ENCODE measurements at places on chromosomes 1 and 21. TPM values are rescaled to one million over a fixed set of nuclear protein-coding genes. Genes with fewer than 3 reads are reported as not detected.
A peak's percentile ranks its signal among the peaks of the same experiment; 100 is the strongest.

DNA sequence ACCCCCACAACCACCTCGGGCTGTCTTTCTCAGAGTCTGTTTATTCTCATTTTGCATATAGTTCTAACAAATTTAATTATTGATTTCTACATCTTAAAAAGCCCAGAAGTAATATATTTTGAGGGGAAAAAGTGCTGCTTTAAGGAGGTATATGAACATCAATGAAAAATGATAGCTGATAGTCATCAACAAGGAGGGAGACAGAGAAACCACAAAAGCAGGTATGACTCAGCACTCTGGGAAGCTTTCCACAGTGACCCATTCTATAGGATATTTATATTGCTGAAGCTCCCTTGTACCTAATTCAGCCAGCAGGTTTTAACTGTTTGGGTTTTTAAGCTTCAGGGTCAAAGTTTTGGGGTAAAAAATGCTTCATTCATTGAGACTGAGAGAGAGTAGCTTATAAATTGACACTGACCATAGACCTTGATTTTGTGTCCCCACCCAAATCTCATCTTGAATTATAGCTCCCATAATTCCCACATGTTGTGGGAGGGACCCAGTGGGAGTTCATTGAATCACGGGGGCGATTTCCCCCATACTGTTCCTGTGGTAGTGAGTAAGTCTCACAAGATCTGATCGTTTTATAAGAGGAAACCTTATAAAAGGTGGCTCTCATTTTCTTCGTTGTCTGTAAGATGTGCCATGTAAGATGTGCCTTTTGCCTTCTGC is 27.4 kb downstream of the VANGL1 start:
- DNase-seq: peak; percentile 81

- no peak for DNase-seq
Observed at GRCh38 chr1:228136901-228137300, 3.2 kb upstream of the GUK1 start.

DNA sequence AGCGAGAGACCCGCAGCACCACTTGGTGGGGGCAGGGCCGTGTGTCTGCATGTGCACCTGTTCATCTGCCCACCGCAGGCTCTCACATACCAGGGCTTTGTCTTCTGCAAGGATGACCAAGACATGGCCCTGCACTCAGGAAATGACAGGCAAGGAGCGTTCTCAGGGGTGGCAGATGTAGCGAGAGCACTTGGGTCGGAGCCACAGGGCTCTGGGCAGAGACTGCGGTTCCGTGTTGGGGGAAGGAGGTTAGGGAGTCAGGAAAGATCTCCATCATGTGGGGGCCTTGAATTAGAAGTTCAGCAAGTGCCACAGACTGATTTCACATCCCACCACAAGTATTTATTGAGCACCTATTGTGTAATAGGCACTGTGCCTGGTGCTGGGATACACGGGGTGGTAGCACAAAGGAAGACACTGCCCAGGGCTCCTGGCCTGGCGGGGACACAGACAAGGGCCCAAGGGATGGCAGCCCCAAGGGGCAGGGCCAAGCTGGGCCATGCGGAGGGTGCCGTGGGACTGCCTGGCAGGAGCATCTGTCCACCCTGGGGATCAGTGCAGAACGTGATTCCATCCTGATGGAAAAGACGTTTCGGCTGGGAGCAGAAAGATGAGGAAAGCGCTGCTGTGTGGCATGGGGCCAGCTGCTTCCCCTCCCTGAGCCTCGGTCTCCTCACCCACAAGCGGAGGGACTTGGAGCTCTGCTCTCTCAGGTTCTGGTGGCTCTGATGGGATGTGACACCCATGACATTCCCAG is 11.4 kb upstream of the SPSB1 start:
- DNase-seq: no peak

DNA sequence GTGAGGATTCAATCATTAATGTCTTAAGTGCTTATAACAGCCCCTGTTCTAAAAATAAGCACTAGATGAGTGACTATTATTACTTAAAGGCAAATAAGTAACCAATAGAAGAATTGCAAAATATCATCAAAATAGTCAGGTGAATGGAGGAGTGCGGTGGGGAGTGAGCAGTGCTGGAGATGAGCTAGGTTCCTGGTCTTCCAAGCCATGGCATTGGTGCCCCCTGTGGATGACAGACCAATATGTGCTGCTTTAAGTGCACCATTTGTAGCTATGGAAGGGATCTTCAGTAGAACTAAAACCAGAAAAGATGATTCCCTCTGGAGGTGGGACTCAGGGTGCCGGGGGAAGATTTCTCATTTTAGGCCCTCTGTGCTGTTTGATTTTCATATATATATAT is 46.1 kb upstream of the SLC30A1 start:
- DNase-seq: peak; percentile 27

DNA sequence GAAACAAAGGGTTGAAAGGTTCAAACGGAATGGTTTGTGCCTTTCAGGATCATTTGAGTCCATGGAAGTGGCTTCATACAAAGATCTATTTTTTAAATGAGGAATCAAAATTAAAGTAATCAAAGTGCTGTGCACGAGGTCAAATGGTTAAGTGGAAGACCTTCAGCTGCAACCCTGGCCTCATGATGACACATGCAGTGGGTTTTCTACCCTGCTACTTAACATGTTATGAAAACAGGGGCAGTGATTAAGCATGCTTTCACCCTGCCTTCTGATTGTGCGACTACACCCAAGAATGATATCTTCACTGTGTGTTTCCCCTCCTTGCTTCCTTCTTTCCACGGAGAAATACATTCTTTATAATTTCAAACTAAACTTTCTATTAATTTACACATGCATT is 604.2 kb downstream of the LRRIQ3 start:
- DNase-seq: no peak

GRCh38 chr21:39037807-39038405 is 145.3 kb downstream of the PSMG1 start:
- DNase-seq: no peak

- DNase-seq: no peak
Observed at GRCh38 chr1:98763488-98764150, 102.1 kb downstream of the SNX7 start.

- DNase-seq: no peak
Observed at GRCh38 chr21:41805643-41806042, 38.8 kb upstream of the RIPK4 start.

GRCh38 chr1:109306832-109307273 is at the start of gene MYBPHL:
Gene MYBPHL (minus strand): TSS chr1:109307011. CDS start chr1:109306991, 20 bp downstream.
- no peak for DNase-seq

DNA sequence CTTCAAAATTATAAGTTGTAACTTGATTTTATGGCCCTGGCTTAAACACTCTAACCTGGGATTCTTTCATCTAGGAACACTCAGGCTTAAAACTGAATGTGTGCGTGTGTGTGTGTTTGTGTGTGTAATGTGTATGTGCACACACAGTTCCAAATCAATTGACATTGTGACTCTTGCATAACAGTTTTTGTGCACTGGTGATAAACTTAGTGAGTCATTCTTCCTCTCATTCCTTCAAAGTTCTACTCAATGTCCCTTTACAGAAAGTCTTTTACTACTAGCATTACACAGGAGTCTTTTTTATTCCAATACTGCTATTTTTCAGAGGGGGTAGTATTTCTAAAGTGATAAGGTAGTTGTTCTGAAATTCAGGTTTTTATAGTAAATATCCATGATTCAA is 943.6 kb downstream of the KCNT2 start:
- DNase-seq: peak; percentile 64

GRCh38 chr1:50858761-50859160 is 101.3 kb downstream of the FAF1 start:
- DNase-seq: no peak

- DNase-seq: peak; percentile 62
Observed at GRCh38 chr1:48493041-48493440, 21.0 kb upstream of the SPATA6 start.

DNA sequence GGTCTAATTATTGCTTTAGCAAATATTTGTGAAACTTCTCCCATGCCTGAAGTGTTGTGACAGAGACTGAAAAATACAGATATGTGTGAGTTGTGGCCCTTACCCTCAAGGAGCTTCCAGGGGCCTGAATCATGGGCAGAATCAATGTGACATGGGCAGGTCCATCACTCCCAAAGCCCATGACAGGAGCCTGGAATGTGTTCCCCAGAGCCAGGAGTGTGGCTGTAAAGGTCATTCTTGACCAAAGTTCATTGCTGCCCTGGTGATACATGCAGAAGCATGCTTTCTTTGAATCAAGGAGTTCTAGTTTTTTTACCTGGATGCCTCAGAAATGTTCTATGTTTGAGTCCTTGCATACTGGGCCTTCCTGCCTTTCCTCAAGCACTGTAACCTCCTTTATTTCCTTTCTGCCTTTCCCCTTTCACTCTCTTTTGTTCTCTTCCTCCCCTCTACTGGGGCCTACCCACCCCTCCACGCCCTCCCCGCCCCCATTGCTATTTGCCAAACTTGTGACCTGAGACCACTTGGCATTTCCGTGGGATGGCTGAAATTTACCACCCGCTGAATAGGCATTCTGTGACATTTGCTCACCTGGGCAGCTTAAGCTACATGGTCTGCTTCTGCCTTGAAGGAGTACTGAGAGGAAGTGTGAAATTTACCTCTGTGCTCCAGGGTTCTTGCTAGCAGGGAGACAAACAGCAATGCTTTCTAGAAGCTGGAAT is 19.7 kb downstream of the PBX1 start:
- no peak for DNase-seq

DNA sequence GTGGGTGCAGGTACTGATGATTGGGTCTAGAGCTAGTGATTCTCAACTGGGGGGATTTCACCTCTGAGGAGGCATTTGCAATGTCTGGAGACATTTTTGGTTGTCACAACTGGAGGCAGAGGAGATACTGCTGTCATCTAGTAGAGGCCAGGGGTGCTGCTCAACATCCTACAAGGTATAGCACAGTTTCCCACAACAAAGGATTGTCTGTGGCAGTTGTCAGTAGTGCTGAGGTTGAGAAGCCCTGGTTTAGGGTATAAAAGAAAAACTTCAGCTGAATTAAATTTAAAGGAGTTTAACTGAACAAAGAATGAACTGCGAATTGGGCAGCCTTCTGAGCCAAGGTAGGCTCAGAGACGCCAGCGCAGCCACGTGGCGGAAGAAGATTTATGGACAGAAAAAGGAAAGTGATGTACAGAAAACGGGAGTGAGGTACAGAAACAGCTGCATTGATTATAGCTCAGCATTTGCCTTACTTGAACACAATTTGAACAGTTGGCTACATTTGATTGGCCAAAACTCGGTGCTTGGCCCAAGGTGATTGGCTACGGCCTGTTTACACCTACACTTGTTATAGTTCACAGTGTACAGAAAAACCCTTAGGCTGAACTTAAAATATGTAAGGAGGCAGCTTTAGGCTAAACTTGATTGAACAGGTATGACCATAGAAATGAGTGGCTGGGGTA is 40.4 kb downstream of the MPZL1 start:
- DNase-seq: no peak

DNA sequence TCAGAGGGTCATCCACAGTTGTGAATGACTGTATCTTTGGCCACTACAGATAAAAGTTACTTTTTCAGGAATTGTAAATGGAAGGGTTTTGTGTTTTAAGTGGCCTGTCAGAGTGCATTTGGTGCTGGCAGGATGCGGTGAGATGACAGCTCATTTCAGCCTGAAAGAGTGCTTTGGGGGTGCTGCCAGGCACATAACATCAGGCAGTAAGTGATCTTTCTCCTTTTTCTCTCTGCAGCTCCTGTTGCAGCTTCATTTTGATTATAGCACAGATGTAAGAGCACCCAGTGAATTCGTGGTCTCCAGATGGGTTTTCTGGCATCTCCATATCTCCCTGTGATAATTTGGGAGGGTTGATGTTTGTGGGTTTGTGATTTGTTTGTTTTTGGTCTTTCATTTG is 14.8 kb upstream of the FAM163A start:
- DNase-seq: no peak

DNA sequence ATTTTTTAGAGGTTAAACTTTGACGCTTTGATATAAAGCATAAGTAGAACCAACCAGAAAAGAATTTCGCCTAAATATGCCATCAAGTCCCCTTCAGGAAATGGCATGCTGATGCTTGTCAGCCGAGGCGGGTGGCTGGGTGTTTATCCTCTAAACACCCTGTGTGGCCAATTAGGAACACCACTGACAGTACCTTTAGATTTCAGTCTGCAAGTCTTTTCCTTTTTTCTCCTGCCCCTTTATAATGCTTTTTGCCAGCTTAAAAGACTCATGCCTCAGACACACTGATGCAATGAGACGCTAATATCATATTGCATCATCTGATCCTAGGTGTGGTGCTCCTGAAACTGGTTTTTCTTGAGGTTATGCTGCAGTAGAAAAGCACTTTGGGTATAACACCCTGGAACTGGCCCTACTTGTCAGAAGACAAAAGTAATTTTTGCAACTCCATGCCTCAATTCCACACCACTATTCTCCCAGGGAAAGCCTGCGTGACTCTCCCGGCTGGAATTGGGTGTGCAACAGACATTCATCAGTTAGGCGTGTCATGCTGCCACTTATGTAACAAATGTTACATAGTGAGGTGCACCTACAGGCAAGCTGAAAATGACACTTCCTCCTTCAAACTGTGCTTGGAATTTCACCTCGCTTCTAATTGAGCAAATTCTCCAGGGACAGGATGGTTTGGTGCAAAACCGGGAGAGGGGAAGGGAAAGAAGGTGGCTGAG is 2.0 kb upstream of the RCC2 start:
- DNase-seq: peak; percentile 82

DNA sequence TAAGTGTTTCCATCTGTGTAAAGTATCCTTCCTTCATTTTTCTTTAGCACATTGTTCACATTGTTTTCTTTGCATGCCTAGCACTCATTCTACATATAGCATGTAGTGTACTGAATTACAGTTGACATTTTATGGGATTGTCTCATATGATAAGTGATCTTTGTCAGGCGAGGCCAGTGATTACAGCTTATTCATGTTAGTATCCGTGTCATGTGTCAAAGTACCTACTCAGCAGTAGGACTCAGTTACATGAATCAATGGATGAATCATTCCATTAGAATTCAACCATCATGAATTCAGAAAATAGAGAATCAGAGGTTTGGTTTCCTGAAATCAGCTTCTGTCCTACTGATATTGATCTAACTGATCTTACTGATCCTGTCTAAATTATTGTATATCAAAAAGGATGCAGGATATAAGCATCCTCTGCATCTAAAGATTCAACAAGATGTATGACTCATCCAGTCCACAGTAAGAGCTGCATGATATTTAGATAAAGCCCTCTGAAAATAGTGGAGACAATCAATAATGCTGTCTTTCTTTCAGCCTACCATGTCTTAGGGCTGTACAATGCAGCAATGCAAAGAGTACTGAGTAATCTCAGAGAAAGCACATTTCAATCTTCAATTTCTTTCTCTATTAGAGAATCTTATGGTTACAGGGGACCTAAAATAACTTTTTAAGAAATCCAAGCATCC is 20.7 kb upstream of the HRNR start:
- DNase-seq: no peak

DNAJC28 gene
- 2.3 TPM for total RNA-seq

PRRX1 gene
- 121 TPM for total RNA-seq

TDRD10 gene
- total RNA-seq: not detected

ZRANB2 gene
- 27.2 TPM for total RNA-seq

PPM1J gene
- total RNA-seq: 1.0 TPM

UBQLN4 gene
- total RNA-seq: 8.7 TPM

OR6K3 gene
- total RNA-seq: not detected

MAB21L3 gene
- 0.66 TPM for total RNA-seq

PTPN22 gene
- total RNA-seq: 0.33 TPM

PTCH2 gene
- 0.50 TPM for total RNA-seq

TTF2 gene
- 13.2 TPM for total RNA-seq

Data from fibroblast of lung (primary cell).